NCI-H187 treated with DMSO at 0.1 percent for 48 hours (cell line): ENCODE measurements at places on chromosomes 7 and 10.

- no peak for DNase-seq
These were observed at the start of gene MARVELD1 for GRCh38 chr10:97713339-97713825. TSS of gene MARVELD1 (plus strand) at chr10:97713730. CDS start at chr10:97713877, 147 bp downstream.

DNA sequence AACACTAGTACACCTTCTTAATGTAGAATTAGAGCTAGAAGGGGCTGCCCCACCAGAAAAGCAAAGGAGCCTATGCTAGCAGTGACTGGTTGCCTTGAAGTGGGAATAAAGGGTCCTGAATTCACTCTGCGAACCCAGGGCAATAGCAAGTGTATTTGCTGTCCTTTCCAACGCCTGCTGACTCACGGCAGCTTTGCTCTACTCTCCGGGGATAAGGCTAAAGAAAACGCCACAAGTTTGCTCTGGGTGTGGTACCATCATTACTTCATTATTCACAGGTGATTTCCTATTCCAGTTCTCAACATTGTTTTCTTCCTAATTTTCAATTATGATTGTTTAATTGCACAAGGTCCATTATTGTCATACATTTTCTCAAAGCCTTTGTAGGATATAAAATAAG, 220.5 kb upstream of the AOAH start:
- no peak for DNase-seq

GRCh38 chr7:77657427-77658224, 38.6 kb upstream of the RSBN1L start:
- no peak for DNase-seq

GRCh38 chr10:100182281-100182680, 3.5 kb downstream of the ERLIN1 start:
- DNase-seq, result no peak

- no peak for DNase-seq
These were observed 56.6 kb downstream of the INPP5A start for GRCh38 chr10:132593900-132594876.

- no peak for DNase-seq
These were observed 49.3 kb upstream of the GNA12 start for GRCh38 chr7:2893411-2893861.

DNA sequence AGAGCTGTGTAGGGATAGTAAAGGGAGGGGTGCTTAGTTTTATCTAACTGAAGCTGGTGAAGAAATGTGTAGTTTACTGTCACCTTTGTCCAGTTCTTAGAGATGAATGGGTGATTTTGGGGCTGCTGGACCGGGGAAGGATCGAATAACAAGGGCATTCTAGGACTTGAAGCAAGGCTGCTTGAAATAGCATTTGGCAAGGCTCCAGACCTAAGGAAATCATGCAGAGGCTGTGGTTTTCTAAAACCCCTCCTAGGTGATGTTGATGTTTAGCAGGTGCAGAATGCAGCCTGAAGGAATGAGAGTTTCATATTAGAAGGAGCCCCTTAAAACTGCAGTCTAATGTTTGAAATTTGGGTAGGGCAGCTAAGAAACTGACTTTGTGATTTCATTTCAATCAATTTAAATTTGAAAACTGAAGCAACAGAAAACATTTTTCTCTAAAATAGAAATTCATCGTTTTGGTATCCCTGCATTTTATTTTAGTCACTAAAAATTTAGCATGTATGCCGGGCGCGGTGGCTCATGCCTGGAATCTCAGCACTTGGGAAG, 68.5 kb downstream of the TET1 start:
- no peak for DNase-seq

DNA sequence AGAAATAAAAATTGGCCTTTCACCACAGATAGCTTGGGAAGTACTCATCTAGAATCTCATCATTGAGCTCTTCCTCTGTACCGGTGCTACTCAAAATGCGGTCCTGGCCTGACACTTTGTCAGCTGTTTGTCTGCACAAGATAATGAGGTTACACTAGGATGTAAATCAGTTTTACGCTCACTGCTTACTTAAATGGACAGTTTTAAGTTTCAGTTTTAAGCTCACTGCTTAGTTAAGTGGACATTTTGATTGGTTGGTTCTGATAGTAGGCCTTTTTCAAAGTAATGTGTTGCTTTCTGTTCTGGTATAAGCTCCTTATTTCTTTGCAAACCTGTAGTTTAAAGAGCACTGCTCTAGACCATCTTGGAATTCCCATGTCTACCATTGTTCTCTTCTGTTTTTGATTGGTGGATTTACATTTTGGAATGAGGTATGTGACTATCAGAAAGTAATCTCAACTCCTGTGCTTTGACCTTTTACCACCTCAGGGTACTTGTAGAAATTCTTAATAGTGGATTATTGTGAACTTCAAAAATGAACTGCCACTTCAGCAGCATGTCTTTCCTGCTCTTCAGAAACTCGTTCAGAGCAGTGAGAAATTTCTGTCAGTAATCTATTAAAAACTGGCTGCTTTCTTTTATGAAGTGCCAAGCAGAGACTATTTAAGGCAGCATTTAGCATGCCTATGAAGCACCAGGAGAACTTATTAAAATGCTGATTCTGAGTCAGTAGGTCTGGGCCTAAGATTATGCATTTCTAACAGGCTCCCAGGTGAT, 55.0 kb downstream of the C1GALT1 start:
- no peak for DNase-seq
